ENCODE measurements at places on chromosomes 2 and 18.

- DNase-seq: peak; percentile 76
Measured at GRCh38 chr2:239824046-239824694, 201.0 kb downstream of the NDUFA10 start.

DNA sequence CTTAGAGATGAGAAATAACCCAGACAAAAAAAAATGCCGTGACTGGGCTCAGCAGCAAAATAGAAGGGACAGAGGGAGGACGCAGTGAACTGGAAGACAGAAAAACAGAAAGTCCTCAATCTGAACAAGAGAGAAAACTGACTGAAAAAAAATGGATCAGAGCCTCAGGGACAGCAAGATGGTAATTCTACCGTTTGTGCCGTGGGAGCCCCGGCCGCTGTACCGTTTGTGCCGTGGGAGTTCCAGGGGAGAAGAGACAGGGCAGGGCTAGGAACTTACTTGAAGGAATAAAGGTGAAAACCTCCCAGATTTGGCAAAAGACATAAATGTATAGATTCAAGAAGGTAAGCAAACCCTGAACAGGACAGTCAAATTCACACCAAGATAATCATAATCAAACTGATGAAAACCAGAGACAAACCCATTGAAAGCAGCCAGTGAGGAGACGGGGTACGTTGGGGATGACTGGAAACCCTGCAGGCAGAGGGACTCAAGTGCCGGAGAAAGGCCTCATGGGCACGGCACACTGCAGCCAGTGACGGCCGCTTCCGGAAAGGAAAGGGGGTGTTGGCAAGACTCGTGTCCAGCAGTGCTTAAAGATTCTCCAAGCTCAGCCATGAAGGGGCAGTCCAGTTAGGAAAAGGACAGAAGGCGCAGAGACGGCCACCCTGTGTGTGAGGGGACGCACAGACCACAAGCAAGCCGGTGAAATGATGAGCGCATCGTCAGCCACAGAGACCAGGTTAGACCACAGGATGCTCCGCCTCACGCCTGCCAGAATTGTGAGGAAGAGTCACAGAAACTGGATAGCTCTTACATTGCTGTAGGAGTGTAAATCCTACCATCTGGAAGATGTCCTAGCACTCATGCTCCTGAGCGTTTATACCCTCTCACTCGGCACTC is 40.0 kb upstream of the NFATC1 start:
- no peak for DNase-seq

- DNase-seq: no peak
Measured at GRCh38 chr2:127735044-127735443, 33.7 kb downstream of the SFT2D3 start.

DNA sequence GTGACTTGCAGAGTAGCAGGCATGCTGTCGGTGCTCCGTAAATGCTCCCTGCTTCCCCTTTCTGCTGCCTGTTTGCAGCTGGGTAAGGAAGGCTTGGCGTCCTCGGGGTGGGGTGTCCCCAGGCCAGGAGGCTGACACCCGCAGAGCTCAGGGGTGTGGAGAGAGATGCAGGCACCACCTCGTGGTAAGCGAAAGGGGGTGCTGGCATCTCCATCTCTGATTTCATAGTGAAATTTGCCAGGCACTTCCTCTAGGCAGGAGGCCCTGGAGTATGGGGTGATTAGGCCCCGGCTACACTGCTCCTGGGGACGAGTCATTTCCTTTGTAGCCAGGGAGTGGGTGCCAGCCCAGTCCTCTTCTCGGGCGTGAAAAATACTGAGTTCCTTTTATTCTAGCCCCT is 160.4 kb downstream of the KLHL29 start:
- no peak for DNase-seq

DNA sequence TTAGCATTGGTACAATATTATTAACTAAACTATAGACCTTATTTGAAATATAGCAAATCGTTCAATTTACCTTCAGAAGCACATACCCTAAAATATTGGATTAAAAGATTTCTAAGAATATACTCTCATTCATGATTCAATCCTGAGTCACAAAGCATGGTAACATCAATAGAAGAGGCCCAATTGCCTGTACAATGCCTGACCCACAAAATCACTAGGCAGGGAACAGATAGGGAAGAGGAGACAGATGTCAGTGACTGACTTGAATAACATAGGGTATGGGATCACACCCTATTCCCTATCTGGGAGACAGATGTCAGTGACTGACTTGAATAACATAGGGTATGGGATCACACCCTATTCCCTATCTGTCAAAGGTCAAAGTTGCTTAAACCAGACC is 611.6 kb upstream of the VRK2 start:
- DNase-seq: no peak

DNA sequence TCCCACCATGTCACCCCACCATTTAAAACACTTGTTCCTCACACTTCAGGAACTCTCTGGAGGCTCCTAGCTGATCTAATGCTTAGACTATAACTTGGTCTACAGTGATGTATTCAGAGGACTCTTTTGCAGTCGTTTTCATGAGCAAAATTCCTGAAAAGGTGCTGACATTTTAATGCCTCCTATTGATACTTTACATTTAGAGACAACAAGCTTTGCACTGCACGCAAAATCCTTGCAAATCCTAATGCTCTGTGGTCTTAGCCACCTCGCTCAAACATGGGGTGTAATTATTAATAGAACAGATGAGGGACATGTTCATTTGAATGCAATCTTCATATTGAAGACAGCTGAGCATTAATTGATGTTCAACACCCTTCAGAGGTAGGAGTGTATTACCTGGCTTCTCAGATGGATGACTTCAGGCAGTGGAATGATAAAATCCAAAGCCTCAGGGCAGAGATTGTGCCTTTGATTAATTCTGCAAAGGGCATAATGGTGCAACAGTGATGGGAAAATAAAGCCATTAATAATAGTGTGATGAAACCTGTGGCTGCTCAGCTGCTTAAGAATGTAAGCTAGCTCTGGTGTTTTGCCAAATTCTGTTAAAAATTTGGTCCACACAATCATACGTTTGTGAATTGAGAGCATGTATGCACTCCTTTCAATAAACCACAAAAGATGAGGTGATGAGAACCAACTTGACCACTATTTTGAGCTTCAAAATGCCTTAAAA is 5.4 kb downstream of the CTAGE1 start:
- DNase-seq: no peak

DNA sequence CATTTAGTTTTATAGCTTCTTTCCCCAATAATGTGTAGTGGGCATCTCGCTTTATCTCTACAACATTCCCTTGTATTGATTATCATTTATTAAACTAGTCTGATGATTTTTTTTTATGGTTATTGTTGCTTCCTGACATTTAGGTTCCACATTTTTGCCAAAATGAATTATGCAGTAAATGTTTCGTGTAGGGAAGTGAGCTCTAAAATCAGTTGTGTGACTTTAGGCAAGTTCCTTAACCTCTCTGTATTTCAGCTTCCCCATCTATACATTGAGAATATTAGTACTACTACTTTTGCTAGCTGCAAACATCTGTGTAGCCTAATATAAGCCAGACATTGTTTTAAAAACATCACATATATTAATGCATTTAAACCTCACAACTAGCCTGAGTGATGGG is 22.9 kb downstream of the SOCS6 start:
- DNase-seq: no peak

GRCh38 chr18:75654851-75655751 is 227.6 kb upstream of the SMIM21 start:
- no peak for DNase-seq

DNA sequence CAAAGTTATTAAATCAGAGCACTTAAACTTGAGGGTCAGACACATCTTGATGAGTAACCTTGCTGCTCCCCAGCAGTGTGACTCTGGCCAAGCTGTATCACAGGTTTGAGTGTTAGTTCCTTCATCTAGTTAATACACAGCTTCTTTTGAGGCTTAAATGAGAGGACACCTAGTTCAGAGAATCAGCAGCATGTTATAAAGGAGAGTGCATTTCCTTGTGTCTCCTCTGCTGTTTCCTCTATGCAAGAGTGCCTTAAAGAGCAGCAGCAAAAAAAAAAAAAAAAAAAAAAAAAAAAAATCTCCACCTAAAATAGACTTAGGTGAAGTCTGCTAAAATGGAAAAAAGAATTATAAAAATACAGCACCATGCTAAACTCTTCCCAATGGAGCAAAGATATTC is 261.9 kb downstream of the TCF4 start:
- DNase-seq: no peak

DNA sequence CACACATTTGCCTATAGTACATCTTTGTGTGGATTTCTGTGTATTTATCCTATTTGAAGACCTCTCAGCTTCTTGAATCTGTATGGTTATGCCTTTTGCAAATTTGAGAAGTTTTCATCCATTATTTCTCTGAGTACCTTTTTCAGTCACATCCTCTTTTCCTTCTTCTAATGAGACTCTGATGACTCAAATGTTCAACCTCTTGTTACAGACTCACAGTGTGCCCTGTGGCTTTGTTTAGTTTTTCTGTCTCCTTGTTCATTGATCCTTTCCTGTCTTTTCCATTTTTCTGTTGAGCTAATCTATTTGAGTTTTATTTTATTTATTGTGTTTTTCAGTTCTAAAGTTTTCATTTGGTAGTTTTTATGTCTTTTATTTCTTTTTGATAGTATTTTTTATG is 87.0 kb upstream of the LRP1B start:
- no peak for DNase-seq

- no peak for DNase-seq
Measured at GRCh38 chr2:48685126-48685525, 67.5 kb downstream of the GTF2A1L start.

- DNase-seq: no peak
Measured at GRCh38 chr2:225821351-225821750, 421.8 kb downstream of the NYAP2 start.
